Activated effector memory CD4-positive, alpha-beta T cell treated with Interleukin-2 at 50 U/mL for 16 hours (primary cell): ENCODE measurements at places on chromosomes 7 and 10.

DNA sequence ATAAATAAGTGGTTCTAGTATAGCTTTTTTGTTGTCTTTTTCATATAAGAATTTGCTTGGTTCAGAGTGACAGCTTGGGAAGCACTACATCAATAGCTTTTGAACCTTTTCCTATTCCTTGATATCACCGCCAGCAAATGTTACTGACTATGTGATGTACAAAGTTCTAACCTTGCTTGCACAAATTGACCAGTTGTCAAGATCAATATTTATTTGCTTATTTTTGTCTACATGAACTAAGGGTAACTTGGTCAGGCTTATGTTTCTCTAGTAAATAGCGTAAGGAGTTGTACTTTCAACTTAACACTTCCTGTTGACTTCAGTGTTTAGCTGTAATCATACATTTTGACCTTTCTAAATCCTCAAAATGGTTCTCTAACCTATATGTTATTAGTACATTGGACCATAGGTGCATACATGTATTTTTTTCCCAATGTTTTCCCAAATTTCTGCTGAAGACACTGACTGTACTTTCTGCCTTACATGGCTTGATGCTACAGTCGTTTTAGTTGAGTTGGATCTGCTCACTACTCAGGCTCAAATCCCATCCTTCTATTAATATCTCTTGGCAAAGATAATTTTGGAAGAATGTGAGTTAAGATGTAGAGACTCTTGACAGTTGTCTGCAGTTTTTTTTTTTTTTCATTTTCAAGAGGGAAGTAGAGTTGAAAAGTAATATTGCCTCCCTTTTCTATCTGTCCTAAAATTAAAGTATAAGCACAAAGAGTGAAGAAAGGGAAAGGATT, 239.1 kb upstream of the KAT6B start:
- no peak for DNase-seq

GRCh38 chr7:33044401-33044718, 18.2 kb downstream of the NT5C3A start:
- no peak for DNase-seq

DNA sequence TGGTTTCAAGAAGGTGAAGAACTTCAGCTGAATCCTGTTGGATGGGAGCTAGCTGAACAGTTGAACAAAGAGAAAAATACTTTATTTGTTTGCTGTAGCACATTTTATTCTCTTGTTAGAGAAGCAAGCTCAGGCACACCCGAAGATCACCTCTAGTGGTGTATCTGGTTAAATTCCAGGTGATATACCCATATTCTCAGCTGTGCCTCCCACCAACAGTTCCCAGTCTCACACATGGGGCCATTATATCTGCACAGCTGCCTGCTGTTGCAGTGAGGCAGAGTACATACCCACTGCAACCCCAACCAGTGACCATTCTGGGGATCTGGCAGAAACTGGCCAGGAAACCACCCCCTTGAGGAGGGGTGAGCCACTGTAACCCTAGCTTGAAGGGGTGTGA, 9.2 kb downstream of the BTAF1 start:
- DNase-seq, result no peak

DNA sequence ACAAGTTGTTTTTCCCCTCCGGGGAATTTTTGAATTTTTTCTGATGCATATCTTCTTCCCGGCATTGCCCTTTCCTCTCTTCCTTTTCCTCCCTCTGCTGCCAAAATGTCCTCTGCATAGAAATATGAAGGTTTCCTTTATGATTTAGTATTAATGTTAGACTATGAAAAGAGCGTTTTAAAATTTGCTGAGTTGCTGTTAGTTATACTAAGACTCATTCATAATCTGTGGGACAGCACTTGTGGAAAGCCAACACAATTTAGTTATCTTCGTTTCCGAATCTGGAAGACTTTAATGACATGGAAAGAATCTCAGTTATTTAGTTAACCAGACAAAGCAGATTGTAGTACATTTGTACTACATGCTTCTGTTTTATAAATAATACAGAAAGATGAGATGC, 25.0 kb downstream of the POU6F2 start:
- DNase-seq, result no peak

DNA sequence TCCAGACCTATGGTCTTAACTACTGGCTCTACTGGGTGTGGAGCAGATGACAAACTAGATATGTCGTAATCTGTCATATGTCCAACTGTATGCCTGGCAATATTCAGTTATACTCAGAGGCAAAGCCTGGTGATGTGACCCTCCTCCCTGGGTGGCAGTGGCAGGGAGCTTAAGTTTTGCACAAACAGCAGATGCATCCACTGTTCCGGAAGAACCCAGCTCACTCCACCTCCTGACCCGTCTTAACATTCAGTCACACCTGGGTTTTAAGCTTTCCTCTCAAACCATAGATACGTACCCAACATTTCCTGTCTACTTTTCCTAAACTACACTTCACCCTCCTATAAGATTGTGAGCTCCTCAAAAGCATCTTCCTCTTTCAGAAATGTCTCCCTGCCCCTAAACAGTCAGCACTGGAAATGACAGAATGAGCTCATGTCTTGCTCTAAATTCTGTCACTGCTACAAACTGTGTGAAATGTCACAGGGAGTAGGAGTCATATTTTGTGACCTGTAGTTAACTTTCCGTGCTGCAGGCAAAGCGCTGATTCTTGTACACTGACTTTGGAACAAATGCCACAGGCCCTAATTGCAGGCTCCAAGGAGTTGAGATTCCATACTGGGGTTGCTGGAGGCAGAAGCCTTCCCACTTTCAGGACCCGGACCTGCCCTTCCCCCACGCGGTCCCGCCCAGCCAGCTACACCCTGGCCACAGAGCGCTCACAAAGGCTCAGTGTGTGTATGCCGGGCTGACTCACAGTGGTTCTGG, 23.9 kb downstream of the SCD start:
- DNase-seq, result peak; percentile 29

DNA sequence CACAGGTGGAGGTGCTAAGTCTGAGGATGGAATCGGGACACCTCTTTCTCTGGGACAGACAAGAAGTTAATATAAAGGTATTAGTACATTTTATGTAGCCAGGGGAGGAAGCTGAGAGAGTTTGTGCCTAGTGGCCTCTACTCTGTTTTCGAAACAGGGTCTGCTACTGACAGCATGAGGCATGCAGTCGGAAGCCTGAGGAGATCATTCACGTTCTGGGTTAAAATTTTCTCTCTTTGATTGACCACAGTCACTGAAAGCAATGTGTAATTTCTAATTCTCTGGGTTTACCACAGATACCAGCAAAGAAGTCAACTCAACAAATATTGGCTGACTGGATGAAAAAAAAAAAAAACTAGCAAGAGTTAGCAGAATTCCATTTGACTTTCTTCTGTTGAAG, 53.3 kb upstream of the KCTD7 start:
- no peak for DNase-seq

DNA sequence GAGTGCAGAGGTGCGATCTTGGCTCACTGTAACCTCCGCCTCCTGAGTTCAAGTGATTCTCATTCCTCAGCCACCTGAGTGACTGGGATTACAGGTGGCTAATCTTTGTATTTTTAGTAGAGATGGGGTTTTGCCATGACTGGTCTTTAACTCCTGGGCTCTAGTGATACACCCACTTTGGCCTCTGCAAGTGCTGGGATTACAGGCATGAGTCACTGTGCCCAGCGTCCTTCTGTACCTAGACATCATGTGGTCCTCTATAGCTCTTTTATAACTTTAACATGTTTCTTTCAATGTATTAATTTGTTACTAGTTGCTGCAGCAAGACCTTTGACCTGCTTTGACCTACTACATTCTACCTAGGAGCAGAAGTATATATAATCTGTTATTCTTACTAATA, 38.7 kb upstream of the BICC1 start:
- DNase-seq, result no peak

DNA sequence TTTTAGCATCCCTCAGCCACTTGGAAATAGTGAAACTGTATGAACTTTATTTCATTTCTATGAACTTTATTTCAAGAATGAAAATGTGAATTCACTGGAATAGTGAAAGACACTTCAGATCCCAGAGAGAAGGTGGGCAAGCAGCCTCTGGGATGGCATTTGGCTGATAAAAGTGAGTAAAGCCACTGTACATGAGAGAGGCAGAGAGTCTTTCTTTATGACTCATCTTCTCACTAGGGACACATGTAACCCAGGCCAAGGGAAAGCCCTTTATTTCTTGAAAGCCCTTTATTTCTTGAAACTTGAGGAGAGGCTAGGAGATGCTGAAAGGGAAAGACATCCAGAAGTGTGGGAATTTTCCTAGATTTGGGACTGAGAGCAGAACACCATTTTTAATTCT, 148.9 kb upstream of the SMIM30 start:
- DNase-seq, result no peak

DNA sequence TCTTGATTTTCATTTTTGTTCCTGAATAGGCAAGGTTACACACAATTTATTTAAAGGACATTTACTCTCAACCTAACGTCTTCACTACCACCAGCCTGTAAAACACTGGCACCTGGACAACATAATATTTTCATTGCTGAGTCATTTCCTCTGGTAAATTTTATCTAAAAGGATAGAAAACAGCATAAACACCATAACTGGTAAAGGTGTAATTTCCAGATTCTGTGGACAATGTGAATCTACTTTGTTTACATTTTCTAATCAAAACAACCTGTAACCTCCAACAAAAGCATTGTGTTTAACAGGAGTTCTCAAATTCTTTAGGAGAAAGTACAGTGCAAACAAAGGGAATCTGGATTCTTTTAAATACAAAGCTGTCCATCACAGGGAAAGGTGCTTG, 472.0 kb upstream of the AKR1E2 start:
- DNase-seq, result no peak

GRCh38 chr7:28440055-28440601, 27.8 kb downstream of the CREB5 start:
- DNase-seq, result no peak

DNA sequence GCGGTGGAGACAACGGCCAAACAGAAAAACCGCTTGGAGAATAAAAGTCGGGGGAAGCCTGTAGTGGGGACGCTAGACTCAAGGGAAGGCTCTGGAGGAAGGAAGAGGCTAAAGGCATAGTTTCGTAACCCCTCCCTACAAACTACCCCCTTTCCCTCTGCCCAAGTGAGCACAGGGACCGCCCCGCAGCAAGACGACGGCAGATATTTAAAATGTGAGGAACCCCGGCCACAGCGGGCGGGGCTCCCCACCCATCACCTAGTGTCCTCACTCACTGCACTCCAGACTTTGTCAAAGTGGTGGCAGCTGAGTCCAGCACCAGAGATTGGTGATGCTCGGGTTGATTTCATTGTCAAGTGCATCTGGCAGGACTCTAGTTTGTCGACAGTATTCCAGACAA, 69.1 kb downstream of the PRKAG2 start:
- no peak for DNase-seq

- no peak for DNase-seq
Measured at GRCh38 chr7:106386958-106387357, 102.2 kb upstream of the NAMPT start.

DNA sequence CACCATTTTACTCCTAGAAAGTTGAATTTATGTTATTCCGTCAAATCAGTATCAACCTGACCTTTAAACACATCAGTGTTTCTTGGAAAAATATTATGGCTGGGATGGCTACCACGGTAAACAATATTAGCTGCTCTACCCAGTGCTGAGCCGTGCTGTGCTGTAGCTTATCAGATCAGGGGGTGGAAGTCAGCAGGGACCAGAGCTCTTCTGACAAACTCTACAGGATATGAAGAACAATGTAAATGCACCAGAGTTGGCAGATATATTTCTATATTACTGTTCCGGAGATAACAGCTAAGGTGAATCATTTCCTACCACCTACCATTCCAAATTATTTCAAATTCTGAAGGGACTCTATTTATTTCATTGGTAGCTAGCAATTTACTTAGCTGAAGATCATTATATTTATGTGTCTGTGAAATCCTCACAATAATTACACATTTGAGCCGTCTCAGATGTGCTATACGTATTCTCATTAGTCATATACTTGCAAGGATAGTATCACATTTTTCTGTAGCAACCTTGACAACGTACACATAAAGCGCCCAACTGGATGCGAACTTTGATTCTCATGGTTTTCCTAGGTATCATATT, 76.5 kb downstream of the TEX36 start:
- no peak for DNase-seq

GRCh38 chr7:105945848-105946247, 17.2 kb upstream of the CDHR3 start:
- DNase-seq, result no peak

GRCh38 chr10:55628260-55628701, 732.8 kb downstream of the ZWINT start:
- DNase-seq, result no peak

- no peak for DNase-seq
Measured at GRCh38 chr10:75542084-75542483, 110.7 kb downstream of the LRMDA start.

- DNase-seq, result no peak
Measured at GRCh38 chr10:580778-581177, 108.7 kb downstream of the DIP2C start.

- DNase-seq, result no peak
Measured at GRCh38 chr7:152894295-152895170, 135.0 kb downstream of the ACTR3B start.

- DNase-seq, result peak; percentile 58
Measured at GRCh38 chr10:31133792-31134310, 102.2 kb upstream of the ZNF438 start.

- no peak for DNase-seq
Measured at GRCh38 chr7:37531225-37531624, 82.6 kb upstream of the ELMO1 start.

- DNase-seq, result no peak
Measured at GRCh38 chr10:72218726-72219125, 2.6 kb upstream of the ASCC1 start.

DNA sequence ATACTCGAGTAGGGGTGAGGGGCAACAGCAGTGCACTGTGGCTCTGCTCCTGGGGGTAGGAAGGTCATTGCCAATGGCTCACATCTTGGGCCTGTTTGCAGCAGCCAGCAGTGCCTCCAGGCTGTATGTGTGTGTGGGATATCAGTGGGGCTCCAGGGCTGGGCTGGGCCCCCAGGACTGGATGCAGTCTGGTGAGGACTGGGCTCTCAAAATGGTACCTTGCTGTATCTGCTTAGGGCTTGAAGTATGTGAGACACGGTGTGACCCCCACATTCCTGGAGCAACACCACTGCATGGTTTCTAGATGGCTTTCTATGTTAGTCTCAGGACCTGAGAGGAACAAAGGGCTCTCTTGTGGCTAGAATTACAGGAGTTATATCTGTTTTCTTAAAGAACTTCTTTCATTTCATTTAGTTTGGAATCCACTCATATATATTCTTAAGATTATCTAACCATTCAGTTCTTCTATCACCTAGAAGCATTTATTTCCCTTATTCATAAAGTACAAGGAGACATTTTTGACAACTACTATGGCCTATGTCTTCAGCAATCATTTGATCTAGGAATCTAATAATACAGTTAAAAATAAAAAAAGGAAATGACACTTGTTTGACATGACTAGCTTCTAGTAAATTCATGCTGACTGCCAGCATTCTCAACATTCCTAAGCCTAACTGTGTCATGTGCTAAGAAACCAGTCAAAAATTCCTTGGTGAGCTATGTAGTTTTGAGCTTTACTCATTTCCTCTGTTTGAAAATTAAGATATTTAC, 443.2 kb upstream of the SEMA3A start:
- no peak for DNase-seq

DNA sequence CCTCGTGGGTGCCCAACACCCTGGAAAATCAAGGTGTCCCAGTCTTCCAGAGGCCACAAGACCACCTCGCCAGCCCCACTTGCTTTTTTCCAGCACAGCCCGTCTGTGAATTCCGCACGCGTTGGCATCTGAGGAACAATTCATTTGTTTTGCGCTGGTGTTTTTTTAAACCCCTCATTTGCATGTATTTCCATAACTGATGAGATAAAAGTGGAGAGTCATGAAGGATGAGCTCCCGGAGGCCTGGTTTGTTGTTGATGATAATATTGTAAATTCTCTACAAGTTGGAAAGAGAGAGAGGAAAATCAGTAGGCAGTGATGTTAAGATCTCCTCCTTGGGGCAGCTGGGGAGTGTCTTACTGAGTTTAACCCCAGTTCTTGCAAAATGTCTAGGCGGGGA, 34.6 kb downstream of the SLC29A3 start:
- DNase-seq, result no peak
